ENCODE measurements at places on chromosomes 11 and 22.

GRCh38 chr11:33630936-33631748 is 69.5 kb downstream of the C11orf91 start:
- H3K27me3 ChIP-seq: no peaks in the 10 kb centered on the region
- no peak overlapping the region for H3K4me3 ChIP-seq

GRCh38 chr11:102577182-102577581 is 46.6 kb upstream of the MMP7 start:
- no peak overlapping the region for H3K4me3 ChIP-seq
- H3K4me1 ChIP-seq: no peaks in the 10 kb centered on the region
- no peaks in the 10 kb centered on the region for H3K27me3 ChIP-seq
- no peak overlapping the region for H3K27ac ChIP-seq
- H3K36me3 ChIP-seq: no peaks in the 10 kb centered on the region
- no peak for DNase-seq

DNA sequence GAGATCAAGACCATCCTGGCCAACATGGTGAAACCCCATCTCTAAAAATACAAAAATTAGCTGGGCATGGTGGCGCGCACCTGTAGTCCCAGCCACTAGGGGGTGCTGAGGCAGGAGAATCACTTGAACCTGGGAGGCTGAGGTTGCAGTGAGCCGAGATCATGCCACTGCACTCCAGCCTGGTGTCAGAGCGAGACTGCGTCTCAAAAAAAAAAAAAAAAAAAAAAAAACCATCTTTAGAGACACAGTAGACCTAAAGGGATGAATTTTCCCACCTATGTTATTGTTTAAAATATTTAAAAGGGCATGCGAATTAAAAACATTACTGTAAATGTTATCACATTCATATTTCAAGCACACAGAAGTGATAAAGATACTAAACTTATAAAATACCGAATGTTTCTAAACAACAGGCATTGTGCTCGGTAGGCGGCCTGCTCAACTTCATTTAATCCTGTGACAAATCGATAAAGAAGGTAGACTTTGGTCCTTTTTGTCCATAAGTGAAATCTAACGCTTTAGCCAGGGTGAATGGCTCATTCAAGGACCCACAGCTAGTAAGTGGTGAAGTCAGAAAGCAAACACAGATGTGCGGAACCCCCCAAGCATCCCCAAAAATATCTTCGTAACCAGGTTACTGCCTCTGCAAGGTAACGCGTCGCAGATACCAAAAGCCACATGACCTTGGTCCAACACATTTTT is 16.1 kb downstream of the NCAPD3 start:
- DNase-seq: no peak
- no peak overlapping the region for H3K27ac ChIP-seq
- H3K4me1 ChIP-seq: no peaks in the 10 kb centered on the region
- H3K27me3 ChIP-seq: no peaks in the 10 kb centered on the region

DNA sequence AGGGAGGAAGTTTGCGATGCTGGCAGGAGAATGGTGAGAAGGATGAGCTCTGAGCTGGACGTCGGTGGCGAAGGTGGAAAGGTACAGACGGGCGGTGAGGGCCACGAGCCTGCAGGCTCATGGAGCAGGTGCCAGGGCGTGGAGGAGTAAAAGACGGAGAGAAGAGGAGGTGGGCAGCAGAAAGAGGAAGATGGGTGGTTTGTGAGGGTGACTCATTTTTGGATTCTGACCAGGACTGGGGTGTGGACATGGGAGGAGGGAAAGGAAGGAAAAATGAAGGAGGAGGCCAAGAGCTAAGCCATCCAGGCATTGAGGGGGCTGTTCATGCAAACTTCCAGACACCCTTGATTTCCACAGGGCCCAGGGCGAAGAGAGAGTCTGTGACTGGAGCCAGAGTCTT is 3.5 kb downstream of the ZDHHC24 start:
- H3K27ac ChIP-seq: no peak overlapping the region
- peaks cover 3% of the 10 kb centered on the region for H3K27me3 ChIP-seq
- H3K4me3 ChIP-seq: no peak overlapping the region
- peak; percentile 33 for DNase-seq
- peaks cover 4% of the 10 kb centered on the region for H3K36me3 ChIP-seq
- H3K4me1 ChIP-seq: peaks cover 8% of the 10 kb centered on the region

DNA sequence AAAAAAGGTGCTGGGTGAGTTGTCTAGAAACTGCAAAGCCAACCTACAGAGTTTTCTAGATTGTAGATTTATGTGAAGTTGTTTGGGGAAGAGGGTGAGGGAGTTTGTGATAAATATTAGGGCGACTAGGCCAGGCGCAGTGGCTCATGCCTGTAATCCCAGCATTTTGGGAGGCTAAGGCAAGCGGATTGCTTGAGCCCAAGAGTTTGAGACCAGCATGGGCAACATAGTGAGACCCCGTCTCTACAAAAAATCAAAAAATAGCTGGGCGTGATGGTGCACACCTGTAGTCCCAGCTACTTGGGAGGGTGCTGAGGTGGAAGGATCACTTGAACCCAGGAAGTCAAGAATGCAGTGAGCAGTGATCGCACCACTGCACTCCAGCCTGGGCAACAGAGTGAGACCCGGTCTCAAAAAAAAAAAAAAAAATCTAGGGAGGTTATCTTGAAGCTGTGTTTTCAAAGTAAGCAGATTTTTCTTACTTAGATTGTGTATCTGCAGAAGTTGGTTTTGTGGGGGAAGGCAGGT is 844 bp downstream of the APOL6 start:
- peaks cover 14% of the 10 kb centered on the region for H3K4me1 ChIP-seq
- H3K27me3 ChIP-seq: no peaks in the 10 kb centered on the region
- no peak for DNase-seq
- H3K4me3 ChIP-seq: peak overlapping the region; percentile 96

DNA sequence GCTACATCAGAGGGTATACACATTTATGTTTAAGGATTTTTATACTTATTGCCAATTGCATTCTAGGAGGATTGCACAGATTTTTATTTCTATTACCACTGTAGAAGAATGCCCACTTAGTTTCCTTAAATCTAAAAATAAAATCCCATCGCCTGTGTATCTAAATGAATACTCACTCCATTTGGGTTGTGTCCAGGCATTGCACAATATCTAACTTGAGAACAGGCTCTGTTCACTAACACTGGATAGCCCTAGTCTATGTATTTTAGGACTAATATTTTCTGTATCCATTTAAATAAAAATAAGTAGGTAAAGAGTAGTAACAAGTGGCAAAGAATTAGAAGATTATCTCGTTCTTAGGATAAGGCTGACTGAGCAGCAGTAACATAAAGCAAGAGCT is 4.1 kb downstream of the C11orf52 start:
- peak overlapping the region; percentile 75 for H3K27ac ChIP-seq
- peak; percentile 78 for DNase-seq
- H3K36me3 ChIP-seq: no peaks in the 10 kb centered on the region
- H3K4me3 ChIP-seq: no peak overlapping the region
